ENCODE measurements at places on chromosomes 4 and X.

DNA sequence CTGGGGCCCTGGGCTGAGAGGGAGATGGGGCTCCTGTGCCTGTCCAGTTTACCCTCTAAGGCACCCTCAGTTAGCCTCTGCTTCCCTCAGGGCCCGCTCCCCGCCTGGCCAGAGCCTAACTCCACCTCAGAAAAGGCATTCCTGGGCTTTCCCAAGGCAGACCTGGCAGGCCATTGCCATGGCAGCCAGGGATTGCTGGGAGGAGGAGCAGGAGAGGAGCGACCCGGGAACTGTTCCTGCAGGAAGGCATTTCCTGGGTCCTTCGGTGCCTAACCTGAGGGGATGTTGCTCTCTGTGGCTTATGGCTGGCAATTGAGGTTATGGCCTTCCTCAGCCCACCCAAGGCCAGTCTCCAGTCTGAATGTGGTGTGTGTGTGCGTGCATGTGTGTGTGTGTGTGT, 131.3 kb downstream of the PJA1 start:
- DNase-seq: no peak

GRCh38 chrX:13716455-13716854, 18.0 kb downstream of the TRAPPC2 start:
- no peak for DNase-seq

- DNase-seq: no peak
These were observed 75.5 kb upstream of the IRS4 start for GRCh38 chrX:108811891-108812290.

- no peak for DNase-seq
These were observed 82.9 kb downstream of the STOX2 start for GRCh38 chr4:183987987-183988392.

DNA sequence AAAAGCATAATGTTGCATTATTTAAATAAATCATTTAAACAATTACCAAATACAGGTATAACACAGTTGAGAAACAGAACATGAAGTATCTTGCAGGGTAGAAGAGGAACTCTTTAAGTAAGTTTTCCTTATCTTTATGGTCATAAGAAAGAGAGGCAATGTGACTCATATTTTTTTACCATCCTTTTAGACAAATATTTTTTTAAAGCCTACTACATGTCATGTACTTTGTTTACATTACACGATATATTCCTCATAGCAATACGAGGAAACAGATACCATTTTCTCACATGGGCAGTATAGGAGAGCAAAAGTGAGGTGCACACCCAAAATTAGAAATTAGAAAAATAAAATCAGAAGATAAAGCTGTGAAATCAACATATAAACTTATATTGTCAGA, 49.3 kb upstream of the EPHA5 start:
- DNase-seq: no peak

DNA sequence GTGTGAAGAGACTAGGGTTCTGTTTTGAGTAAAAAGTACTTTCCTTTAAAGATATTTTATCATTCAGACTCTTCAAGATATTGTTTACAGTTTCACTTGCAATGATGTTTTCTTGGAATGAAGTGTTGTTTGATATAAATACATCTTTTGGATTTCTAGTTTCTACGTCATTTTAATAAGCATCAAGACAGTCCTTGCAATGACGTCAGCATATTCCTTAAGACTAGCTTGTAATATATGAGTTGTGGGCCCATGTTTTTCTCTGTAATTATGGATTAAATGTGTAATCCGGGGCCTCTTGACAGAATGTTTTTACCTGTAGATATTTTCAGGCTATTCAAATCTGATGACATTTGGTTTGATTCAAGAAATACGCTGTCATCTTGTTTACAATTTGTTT, 66.1 kb downstream of the RBMX2 start:
- no peak for DNase-seq

Measured in stimulated activated CD4-positive, alpha-beta T cell treated with anti-CD3 and anti-CD28 coated beads, Interleukin-1b, Interleukin-23, amount 100 ng/mL, for 48 hours (primary cell).